Hematopoietic multipotent progenitor cell treated with erythropoietin and hydrocortisone succinate and interleukin-3 and kit ligand, for 15 days (in vitro differentiated cells): ENCODE measurements at places on chromosomes 4 and X.

- DNase-seq = no peak
Measured at GRCh38 chr4:78585633-78586032, 34.1 kb downstream of the ANXA3 start.

- DNase-seq = no peak
Measured at GRCh38 chr4:78748381-78748780, 27.8 kb upstream of the BMP2K start.

DNA sequence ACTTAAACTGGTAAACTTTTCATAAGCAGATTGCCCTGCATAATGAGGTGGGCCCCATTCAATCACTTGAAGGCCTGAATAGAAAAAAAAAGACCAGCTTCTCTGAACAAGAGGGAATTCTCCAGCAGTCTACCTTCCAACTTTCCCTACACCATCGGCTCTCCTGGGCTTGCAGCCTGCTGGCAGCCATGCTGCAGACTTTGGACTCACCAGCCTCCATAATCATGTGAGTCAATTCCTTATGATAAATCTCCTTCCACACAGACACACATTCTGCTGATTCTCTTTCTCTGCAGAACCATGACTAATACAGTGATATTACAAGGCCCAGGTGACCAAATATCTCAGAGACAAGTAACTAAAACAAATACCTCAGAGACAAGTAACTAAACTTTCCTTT lies 113.8 kb upstream of the WDR17 start:
- no peak for DNase-seq

DNA sequence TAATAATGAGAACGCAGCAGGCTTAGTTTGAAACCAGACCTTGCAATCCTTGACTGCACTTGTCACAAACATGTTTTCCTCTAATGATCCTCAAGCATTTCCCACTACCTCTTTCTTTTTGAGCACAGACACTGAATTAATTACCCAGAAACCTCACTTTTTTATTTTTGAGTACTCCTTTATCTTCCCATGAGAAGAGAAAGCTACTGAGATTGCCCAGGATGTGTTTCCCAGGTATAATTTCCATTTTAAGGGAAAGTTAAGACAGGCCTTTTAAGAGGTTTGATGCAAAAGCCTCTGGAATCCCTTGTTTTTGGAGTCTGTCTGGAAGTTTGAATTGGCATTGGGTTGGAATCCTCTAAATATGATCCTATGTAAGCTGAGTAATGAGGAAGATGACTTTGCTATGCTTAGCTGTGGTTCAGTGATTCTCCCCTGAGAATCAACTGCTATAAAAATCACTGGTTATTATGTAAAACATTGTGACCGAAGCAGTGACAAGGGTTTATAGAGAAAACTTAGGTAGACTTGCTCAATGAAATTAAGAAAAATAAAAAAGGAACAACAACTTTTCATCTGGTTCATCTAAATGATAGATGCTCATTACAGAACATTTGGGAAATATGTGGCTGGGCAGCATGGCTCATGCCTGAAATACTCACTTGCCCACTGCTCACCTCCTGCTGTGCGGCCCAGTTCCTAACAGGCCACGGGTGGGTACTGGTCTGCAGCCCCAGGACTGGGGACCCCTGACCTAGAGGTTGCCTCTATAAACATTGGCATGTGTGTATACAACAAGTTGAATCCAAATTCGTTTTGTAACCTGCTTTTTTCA lies 10.8 kb upstream of the RHOH start:
- no peak for DNase-seq

- no peak for DNase-seq
Measured at GRCh38 chr4:110869862-110870572, 247.1 kb upstream of the PITX2 start.

DNA sequence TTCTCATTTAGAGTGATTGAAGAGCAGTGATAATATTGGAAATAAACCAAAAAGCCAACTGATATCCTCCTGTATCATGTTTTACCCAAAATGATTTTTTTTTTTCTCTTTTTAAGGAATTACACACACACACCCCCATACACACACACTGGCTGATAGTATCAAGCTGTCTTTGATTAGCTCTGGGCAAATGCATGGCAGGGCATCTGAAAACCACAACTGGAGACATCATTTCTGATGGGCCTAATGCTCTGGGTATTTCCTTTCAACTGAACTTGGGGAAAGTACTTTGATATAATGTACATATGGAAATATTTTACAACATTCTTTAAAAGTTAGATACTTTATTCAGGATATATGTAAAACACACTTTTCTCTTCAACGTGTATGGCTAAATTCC lies 14.2 kb upstream of the OSTC start:
- no peak for DNase-seq

DNA sequence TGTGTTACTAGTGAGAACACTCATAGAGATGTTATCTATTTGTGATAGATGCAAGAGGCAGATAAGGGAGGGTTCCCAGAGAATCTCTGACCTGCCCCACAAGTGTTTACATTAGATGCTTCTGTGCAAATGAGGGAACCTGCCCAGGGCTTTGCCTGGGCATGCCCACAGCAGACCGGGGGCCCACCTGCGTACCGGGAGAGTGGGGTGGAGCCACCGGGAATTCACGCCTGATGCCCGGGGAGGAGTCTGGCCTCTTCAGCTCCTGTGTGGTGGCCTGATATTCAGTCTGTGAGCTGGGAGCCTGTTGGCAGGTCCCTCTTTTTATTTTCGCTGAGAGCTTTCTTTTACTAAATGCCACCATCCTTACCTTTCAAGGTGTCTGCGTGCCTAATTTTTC lies 155.7 kb downstream of the SNCA start:
- no peak for DNase-seq

DNA sequence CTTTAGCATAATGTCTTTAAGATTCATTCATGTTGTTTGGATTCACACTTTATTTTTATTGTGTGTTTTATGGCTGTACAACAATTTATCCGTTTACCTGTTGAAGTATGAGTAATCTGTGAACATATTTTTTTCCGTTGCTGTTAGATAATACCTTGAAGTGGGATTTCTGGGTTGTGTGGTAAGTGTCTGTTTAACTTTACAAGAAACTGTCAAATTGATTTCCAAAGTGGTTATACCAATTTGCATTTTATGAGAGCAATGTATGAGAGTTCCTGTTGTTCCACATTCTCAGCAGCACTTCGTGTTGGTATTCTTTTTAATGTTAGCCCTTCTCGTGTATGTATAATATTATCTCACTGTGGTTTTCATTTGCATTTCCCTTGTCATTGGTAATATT lies 53.6 kb downstream of the USP53 start:
- DNase-seq = no peak

DNA sequence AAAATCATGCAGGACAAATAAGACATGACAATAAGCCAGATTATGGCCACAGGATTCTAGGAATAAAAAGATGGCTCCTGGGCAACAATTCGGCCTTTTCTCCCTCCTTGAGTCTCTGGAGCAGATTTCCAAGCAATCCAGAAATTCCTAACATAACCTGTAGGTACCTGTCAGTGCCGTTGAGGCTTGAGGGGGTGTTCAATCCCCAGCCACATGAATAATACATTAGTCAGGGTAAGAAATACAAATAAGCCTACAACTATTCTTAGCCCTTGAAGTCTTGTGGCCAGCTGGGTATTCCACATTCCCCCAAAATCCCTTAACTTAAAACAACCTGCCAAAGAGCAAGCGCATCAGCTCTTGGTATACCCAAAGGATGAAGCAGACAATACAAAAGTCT lies 9.7 kb downstream of the CXorf38 start:
- DNase-seq = no peak

- peak; percentile 57 for DNase-seq
Measured at GRCh38 chr4:139189972-139190371, 13.0 kb upstream of the ELF2 start.

- DNase-seq = no peak
Measured at GRCh38 chr4:110753466-110753865, 130.6 kb upstream of the PITX2 start.

- DNase-seq = no peak
Measured at GRCh38 chrX:110318664-110318968, 731 bp upstream of the AMMECR1 start.

DNA sequence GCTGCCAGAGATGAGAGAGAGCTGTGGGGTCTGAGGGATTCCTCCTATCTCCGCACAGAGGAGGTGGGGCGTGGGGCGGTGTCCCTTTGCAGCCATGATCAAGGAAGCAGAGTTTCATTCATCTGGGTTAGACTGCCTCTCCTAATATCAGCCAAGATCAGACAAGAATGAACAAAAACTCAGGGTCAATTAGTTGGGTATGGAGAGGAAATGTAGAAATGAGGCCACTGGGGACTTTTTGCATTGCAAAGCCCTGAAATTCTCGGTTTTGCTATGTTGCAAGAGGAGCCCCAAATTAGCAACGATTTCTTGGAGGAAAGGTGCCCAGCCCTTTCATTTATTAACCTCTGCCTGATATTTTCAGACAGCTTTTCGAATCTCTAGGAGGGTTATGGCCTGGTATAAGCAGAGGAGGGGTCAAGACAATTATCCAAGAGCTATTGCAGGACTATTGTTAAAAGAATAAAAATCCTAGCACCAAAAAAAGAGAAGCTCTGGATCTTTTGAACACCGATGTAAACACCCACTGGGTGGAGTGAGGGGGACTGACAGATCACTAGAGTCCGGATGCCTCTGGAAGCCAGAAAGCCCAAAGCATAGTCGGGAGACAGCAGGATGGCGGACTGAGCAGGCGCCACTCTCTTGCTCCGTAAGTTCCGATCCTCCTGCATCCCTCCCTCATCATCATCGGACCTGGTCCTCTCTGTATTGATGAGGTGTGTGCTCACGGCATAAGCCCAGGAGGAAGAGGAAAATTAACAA lies 34.4 kb upstream of the ACSL1 start:
- no peak for DNase-seq

- DNase-seq = no peak
Measured at GRCh38 chrX:13821738-13822137, 4.8 kb upstream of the GPM6B start.

GRCh38 chrX:8748855-8749254 lies 16.9 kb upstream of the ANOS1 start:
- DNase-seq = no peak

GRCh38 chr4:108029731-108030130 lies 40.0 kb downstream of the HADH start:
- no peak for DNase-seq

- no peak for DNase-seq
Measured at GRCh38 chrX:139204898-139205667, 325.5 kb upstream of the F9 start.

DNA sequence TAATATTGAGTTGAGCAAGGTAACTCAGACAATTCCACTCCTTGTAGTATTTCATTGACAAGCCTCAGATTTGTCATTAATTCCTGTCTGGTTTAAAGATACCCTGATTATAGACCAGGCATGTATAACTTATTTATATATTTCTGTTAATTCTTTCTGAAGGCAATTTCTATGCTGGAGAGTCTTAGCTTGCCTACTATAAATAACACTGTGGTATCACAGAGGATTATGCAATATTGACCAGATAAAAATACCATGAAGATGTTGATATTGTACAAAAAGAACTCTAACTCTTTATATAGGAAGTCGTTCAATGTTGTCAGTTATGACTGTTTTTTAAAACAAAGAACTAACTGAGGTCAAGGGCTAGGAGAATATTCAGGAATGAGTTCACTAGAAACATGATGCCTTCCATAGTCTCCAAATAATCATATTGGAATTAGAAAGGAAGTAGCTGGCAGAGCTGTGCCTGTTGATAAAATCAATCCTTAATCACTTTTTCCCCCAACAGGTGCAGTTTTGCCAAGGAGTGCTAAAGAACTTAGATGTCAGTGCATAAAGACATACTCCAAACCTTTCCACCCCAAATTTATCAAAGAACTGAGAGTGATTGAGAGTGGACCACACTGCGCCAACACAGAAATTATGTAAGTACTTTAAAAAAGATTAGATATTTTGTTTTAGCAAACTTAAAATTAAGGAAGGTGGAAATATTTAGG lies 821 bp downstream of the CXCL8 start:
- DNase-seq = no peak

GRCh38 chrX:117895418-117895817 lies 221.2 kb downstream of the KLHL13 start:
- DNase-seq = no peak

- DNase-seq = no peak
Measured at GRCh38 chrX:91434351-91435168, at the start of gene PABPC5. TSS of gene PABPC5 (plus strand) at chrX:91434839. CDS start at chrX:91435578, 739 bp downstream.

- DNase-seq = no peak
Measured at GRCh38 chr4:3234171-3235029, 14.6 kb upstream of the MSANTD1 start.

DNA sequence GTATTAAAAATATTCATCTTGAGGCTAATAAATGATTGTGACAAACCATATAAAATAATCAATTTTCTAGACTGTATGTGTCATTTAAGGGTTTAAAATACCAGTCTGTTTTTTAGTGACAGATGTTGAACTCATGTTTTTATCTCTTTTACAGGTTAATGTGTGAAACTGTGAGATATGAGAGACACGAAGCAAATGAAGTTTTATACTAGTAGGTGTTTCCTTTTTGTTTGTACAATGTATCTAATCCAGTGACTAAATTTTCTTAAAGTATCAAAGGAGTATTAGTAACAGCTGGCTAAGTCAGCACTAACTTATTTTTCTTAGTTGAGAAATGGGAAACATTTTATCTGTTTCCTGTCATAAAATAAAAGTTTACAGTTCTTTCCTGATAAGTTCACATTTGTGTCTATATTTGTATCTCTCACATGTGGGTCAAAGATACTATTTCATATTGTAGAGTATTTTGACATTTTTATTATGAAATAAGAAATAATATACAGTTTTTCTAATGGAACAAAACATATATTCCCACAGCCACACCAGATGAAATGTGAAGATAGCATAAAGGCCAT lies 90.3 kb downstream of the RAPGEF2 start:
- peak; percentile 40 for DNase-seq

- DNase-seq = no peak
Measured at GRCh38 chr4:168498251-168498650, 1.4 kb downstream of the PALLD start.

DNA sequence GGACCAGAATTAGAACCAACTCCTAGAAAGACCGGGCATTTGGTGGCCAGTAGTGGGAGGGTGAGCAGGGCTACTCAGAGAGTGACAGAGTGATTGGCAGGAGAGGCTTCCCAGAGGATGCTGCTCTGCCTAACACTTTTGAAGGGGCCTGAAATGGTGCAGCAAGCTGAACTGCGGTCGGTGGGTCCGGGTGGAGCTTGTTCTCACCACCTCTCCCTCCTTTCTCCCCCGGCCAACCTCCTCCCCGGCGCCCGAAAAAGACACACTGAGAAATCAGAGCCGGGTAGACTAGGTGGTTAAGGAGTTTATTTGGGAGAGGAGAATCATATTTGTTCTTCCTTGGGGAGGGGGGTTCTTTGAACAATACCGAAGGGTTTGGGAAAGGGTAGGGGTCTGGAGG lies 1.4 kb upstream of the PRICKLE3 start:
- DNase-seq = no peak

DNA sequence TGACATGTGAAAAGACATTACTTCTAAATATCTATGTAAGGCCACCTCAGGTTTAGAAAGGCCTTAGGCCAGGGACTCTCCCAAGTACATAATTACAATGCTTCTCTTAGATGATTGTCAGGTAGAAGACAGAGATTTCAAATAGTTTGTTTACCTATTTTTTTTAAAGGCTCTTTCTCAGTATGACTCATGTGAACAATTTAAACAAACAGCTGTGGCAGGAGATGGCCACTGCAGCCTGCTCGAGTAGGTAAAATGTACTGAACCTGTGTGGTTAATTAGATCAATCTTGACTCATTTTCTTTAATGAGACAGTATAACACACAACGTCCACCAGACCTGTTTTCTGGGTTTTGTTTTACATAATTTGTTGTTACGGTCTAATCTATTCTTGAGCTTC lies 50.2 kb downstream of the LEF1 start:
- DNase-seq = no peak

- no peak for DNase-seq
Measured at GRCh38 chrX:23394421-23394820, 59.8 kb downstream of the PTCHD1 start.

GRCh38 chr4:108709234-108709633 lies 53.6 kb downstream of the ETNPPL start:
- DNase-seq = no peak
